ENCODE measurements at places on chromosomes 1 and 21.

DNA sequence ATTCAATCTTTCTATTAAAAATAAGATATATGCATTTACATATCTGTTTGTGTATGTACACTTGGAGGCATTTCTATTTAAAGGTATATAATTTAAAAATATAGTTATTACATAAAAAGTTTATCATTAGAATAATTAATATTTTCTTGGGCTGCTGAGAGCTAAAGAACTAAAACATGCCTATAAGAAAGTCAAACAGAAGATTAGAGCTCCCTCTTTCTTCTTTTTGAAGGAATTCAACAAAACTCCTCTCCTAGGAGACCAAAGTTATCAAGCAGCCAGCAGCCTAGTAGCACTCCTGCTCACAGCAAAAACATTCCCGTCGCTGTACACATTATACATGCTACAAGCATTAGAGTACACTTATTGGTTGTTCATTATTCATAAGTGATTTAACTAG lies 216.4 kb downstream of the VAV3 start:
- peak; percentile 42 for DNase-seq

DNA sequence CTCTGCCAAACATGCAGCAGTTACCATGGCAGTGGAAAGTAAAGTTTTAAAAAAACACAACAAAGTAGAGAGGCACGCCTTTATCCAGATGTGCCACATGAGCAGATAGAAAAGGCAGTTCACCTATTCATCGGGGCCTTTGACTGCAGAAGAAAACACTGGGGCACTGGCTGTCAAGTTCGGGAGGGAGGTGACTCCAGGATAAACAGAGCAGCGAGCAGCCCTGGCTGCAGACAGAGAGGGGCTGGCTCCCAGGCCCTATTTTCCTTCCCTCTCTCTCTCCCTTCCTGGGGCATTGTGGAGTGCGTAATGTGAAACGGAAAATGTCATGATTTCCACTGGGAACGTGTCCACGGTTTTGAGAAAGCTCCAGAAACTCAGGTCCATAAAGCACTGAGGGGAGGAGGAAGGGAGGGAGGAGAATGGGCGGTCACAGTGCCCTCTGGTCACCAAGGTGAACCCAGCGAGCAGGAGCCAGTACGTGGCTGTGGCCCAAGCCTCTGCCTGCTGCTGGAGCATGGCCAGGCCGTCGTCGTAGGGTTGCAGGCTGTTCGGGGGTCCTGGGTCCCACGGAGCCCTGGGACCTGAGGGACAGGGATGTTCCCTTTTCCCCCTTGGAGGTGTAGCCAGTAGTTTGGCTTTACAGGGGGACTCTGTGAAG lies 114.7 kb upstream of the IRF2BP2 start:
- DNase-seq: peak; percentile 65

- DNase-seq: no peak
Measured at GRCh38 chr1:215477632-215478031, 89.5 kb upstream of the KCTD3 start.

- DNase-seq: no peak
Measured at GRCh38 chr1:228751360-228752098, 16.2 kb downstream of the RHOU start.

GRCh38 chr1:18676332-18676781 lies 45.7 kb downstream of the PAX7 start:
- DNase-seq: no peak

GRCh38 chr1:167446966-167447365 lies 71.4 kb downstream of the CD247 start:
- DNase-seq: no peak

GRCh38 chr1:186943891-186944686 lies 115.3 kb downstream of the PLA2G4A start:
- DNase-seq: no peak

GRCh38 chr1:9169601-9170137 lies 40.8 kb upstream of the GPR157 start:
- DNase-seq: no peak

DNA sequence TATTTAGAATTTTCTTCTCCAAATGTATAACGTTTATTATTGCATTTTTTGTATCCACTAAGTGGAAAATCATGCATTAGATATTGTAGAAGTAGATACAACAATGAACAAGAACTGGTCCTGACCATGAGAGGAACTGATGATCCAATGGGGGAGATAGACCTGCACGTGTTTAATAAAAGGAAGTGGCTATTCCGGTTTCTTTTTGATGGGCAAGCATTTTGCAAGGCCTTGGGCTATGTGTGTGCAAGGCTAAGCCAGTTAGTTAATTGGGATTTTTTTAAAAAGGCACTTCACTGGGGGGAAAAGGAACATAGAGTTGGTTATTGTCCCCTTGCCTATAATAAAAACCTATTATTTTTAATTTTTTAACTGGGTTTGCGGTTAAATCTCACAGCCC lies 961 bp upstream of the VCAM1 start:
- DNase-seq: no peak

- no peak for DNase-seq
Measured at GRCh38 chr1:191279266-191279800, 801.7 kb upstream of the BRINP3 start.

DNA sequence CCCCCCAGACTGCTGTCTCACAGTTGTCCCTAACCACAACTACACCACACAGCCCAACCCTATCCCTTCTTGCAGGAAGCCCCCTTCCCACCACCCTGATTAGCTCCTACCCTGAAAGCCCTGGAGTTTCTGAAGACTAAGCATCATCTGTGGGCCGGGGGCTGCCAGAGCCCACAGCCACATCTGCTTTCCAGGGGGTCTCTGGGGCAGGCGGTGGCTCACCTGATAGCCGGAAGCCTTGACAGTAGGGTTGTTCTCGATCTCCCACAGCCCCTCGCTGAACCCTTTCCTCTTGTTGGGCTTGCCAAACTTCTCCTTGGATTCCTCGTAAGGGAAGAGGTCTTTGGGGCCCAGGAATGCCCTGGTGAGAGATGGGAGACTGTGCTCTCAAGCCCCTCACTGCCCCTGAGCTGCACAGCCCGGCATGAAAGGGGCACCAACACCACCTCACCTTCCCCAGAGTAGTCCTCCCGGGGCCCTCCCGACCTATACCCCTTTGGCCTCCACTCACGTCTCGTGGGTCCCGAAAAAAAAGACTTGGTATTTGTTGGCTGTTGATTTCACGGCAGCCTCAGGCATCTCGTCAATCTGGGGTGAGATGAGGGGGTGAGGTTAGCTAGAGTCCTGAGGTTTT lies 4.0 kb upstream of the MRPL24 start:
- no peak for DNase-seq

GRCh38 chr1:50308878-50309277 lies 114.4 kb downstream of the DMRTA2 start:
- DNase-seq: no peak

DNA sequence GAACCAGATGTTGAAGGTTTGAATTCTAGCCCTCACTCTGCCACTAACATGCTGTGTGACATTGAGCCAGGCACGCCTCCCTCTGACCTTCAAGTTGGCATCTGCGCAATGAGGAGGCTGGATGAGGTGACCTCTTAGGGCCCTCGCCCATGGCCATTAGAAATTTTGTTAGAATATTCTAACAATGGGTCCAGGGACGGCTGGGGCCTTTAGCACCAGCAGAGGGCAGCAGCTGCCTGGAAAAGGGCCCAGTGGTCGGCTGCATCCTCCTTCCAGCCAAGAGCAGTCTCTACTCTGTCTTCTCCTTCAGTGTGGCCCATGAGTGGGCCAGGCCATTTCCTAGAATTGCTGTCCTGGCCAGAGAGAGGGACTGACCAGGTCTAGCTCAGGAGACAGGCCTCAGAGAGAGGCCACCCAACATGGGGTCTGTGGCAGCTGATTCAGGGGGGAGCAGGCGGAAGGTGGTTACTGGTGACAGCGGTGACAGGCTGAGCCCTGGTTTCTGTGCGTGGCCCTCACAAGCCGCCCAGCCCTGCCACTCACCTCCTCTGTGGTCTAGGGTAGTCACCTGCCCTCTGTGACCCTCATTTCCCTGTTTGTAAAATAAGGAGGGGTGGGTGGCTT lies 101.3 kb upstream of the ACTL8 start:
- DNase-seq: peak; percentile 30

GRCh38 chr1:166258017-166258416 lies 91.2 kb upstream of the FAM78B start:
- DNase-seq: no peak

DNA sequence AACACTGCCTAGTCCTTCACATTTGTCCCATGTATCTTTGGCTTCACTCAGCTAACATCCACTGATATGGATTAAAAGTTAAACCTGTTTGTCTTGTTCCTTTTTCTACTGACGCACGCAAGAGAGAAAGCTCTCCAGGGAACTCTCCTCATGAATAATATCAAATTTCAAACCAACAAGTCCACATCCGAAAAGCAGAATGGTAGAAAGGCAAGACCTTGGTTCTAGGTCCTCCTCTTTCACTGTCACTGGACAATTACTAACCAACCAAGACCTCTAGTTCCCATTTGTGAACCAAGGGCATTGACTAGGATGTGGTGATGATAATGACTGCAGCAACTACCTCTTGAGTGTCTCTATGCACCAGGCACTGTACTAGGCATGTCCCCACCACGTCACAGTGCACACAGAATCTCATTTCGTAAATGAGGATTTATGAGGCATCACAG lies 8.4 kb downstream of the PLPP3 start:
- DNase-seq: no peak

GRCh38 chr1:220734571-220735326 lies 13.4 kb upstream of the MTARC2 start:
- DNase-seq: no peak

DNA sequence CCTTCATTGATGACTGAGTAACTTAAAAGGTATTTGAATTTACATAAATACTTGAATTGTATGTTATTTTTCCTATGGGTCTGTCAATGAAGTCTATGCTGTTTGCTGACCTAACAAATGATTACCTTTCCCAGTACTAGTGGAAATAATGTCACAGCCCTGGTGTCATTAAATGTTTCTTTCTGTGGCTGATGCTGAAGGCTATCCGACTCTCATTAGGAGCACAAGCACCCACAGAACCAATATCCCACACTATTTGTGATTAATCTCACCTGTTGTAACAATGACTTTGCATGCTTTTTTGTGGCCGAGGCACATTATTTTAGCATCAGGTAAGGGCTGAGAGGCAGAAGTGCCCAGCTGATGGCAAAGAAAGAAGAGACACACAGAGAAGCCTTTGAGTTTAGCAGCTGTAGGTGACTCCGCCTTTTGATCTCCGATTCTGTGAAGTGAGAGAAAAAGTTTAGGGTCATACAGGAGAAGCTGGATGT lies 25.8 kb upstream of the TRIM45 start:
- DNase-seq: no peak

DNA sequence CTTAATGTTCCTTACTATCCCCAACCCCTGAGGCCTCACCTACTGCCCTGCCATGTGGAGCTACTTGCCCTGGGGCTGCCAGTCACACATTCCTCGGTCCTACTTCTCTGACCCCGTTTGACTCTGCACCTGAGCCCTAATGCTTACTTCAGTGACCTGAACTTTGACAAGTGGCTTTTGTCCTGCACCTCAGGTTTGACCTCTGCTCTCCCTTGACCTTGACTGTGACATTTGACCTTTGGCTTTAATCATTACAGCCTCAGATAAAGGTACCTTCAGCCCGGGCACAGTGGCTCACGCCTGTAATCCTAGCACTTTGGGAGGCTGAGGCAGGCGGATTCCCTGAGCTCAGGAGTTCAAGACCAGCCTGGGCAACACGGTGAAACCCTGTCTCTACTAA lies 22.8 kb downstream of the MR1 start:
- DNase-seq: no peak

DNA sequence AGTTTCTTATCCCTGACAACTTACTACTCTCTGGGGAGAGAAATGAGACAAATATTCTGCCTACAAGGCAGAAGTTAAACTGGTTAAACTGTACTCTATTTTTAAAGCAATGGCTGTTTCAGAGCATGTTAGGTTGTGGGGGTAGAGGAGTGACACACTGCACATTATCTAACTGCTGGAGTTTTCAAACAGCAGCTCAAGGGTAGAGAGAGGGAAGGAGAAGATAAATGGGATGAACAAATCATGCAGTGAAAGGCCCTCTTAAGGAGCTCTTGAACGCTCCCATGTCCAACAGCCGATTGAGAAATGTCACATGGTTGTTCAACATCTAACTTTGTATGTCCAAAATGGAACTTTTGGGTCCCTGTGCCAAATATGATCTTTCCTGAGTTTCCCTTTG lies 14.0 kb upstream of the IFI44L start:
- DNase-seq: no peak

DNA sequence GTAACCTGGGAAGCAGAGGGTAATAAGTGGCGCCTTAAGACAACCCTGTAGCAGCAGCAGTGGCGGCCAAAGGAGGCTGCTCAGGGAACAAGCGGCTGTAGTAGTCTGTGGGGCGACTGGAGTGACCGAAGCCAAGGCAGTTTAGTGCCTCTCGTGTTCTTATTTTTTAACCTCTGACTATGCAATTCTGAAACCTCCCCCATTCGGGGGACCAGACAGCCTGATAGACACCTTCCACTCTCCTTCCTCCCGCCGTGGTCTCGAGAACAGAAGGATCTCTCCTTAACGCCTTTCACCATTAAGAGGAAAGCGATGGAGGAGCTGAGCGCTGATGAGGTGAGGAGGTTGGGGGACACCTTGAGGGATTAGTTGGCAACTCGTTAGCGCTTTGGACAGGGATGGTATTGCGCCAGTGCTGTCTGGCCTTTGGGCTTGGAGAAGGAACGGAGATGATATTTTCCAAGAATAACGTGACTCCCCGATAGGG lies 644 bp downstream of the UBE4B start:
- DNase-seq: peak; percentile 57

DNA sequence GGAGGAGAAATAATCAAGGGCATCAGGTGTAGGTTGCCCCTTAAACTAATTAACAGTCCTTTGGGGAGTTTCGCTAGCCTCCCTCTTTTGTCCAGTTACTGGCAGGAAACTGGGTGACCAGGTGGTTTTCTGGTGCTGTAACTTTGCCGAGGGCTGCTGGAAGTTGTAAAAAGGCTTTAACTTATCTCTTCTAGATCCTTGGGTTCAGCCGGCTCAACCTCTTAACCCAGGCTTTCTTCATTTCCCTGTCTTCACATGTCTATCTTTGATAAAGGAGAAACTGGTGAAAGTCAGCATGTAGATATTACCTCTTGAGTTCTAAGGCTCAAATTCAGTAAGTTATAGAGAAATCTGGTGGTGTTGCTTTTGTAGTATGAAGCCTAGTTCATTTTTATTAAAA lies 289.7 kb upstream of the NRIP1 start:
- no peak for DNase-seq

DNA sequence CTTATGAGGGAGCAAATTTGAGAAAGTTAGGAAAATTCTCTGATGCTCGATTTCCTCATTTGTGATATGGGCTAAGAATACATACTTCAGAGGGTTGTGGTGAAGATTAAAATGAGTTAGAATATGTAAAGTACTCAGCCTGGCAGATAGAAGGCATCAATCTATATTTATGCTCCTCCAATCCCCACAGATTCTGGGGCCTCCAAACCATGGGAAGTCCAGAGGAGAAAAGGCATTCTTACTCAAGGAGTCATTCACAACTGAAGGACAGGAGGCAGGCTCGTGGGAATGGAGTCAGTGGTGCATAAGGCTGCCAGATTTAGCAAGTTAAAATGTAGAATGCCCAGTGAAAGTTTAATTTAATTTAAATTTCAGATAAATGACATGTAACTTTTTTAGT lies 330.0 kb upstream of the POU3F1 start:
- DNase-seq: no peak

- DNase-seq: no peak
Measured at GRCh38 chr1:237673631-237674030, 217.1 kb downstream of the ZP4 start.

Data from NCI-H1105 treated with DMSO at 0.1 percent for 48 hours (cell line).